ENCODE measurements at places on chromosomes 13 and 19.

DNA sequence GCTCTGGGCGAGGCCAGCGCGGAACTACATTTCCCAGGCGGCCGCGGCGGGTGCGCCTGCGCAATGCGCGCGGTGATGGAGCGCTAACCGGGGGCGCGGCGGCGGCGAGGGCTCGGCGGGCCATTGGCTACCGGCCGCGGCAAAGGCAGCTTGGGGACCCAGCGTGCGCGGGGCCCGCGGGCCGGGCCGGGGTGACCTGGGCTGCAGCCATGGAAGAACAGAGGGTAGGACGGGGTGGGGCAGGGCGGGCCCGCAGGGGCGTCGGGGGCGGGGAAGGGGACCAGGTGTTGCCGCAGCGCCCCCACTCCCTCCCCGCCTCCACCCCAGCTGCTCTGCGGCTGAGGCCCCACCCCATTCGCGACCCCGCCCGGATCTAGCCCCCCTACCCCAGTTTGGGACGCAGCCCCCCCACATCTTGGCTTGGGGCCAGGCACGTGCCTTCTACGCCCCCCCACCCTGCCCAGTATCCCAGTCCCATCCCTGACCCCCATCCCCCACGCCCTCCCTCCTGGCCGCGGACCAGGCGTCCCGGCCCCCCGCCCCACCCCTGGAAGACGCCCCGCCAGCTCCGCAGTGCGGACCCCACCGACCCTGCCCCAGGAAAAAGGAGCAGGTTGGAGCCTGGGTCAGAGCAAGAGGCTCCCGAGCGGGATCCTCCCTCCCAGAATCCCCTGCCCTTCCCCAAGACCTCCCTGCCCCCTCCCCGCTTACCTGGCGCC lies at the start of gene FSD1:
FSD1 (plus strand) TSS at position 61 of the 719 bp plus-strand sequence; CDS start at position 210, 149 bp downstream.
- DNase-seq = peak; percentile 20

DNA sequence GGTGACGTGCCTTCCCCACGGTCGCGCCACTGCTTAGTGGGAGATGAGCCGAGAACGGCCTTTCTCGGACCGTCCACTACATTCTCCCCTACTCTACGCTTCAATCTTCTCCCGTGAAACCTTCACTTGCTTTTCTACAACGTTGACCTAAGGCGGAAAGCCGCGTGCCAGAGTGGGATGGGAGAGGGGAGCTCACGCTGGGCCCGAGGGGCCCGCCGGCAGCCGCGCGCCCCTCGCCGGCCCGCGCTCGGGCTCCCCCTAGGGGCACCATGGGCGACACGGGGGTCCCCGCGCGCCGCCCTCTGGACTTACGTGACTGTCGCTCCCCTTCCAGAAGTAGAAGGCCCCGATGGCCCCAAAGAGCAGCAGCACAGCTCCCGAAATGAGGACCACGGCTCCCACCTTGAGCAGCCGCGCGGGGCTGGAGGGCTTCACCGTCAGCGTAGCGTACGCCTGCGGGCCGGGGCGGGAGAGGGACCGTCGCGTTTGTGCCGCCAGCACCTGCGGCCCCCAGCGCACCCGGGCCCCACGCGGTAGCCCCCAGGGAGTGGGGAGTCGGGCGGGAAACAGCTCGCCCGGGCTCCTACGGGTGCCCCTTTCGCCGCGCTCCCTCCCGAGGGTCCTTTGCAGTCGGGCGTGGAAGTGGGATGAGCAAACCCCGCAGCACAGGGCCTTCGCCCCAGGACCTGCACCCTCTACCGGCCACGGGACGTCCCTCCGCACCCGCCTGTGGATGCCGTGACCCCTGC lies 727 bp downstream of the CNMD start:
- no peak for DNase-seq

DNA sequence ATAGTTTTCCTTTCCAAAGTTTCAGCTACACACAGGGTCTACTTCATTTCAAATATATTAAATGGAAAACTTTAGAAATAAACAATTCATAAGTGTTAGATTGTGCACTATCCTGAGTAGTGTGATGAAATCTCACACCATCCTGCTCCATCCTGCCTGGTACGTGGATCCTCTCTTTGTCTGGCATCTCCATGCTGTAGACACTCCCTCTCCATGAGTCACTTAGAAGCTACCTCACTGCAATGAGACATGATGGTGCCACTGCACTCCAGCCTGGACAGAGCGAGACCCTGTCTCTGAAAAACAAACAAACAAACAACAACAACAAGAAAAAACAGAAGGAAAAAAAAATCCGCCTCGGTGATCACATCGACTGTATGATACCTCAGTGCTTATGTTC lies 191.8 kb downstream of the PCCA start:
- DNase-seq = no peak

- DNase-seq = no peak
Measured at GRCh38 chr19:7907122-7907521, 3.4 kb downstream of the MAP2K7 start.

DNA sequence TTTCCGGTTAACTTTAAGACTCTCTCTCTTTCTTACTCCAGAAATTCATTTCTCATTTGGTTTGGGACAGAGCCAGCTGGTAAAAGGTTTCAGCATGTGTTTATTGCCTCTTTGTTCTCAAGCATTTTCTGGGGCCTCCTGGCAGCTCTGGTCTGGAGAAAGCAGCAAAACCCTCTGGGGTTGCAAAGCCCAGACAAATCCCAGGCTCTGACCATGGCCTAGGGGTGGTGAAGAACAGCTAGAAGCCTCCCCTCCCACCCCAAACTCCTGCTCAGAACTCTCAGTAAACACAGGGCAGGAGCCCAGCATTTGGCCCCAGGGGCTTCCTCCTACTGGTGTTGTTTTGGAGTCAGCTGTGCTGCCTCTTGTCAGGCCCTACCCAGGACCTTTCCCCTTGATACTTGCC lies 124.2 kb upstream of the SERP2 start:
- DNase-seq = no peak

- DNase-seq = no peak
Measured at GRCh38 chr13:60838581-60838980, 441.6 kb downstream of the TDRD3 start.

GRCh38 chr19:40995355-40995754 lies 4.3 kb downstream of the CYP2B6 start:
- no peak for DNase-seq

DNA sequence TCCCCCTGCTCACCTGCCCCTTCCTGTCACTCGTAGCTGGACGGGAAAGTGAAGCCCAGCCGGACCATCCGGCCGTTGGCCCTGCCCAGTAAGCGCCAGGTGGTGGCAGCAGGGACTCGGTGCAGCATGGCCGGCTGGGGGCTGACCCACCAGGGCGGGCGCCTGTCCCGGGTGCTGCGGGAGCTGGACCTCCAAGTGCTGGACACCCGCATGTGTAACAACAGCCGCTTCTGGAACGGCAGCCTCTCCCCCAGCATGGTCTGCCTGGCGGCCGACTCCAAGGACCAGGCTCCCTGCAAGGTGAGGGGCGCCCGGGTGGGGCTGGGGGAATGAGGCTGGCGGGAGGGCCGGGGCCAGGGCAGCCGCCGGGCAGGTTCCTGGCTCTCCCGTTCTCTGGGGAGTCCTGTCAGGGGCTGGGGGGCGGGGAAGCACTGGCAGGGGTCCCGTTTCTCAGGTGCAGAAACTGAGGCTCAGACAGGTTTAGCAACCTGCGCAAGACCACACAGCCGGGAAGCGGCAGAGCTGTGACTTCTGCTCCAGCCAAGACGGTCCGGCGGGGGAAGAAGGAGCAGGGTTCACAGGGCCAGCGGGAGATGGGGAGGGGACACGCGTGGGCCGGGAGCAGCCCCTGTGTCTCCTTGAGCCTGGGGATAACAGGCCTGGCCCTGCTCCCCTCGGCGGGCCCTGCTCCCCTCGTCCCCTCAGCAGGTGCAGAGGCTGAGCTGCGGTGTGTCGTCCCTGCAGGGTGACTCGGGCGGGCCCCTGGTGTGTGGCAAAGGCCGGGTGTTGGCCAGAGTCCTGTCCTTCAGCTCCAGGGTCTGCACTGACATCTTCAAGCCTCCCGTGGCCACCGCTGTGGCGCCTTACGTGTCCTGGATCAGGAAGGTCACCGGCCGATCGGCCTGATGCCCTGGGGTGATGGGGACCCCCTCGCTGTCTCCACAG lies 5.3 kb downstream of the GZMM start:
- DNase-seq = no peak

- DNase-seq = no peak
Measured at GRCh38 chr13:97468331-97468730, 34.4 kb downstream of the RAP2A start.

- DNase-seq = no peak
Measured at GRCh38 chr19:36421749-36422481, 3.5 kb upstream of the ZFP82 start.

Measured in DMS153 (cell line).